ENCODE measurements at places on chromosomes 12 and 14. TPM values are rescaled to one million over a fixed set of nuclear protein-coding genes. Genes with fewer than 3 reads are reported as not detected.

The RD3L gene
- total RNA-seq = not detected

The TAS2R50 gene
- not detected for total RNA-seq

- no peak for DNase-seq
These were observed 108.5 kb upstream of the FKBP4 start for GRCh38 chr12:2686280-2686646.

DNA sequence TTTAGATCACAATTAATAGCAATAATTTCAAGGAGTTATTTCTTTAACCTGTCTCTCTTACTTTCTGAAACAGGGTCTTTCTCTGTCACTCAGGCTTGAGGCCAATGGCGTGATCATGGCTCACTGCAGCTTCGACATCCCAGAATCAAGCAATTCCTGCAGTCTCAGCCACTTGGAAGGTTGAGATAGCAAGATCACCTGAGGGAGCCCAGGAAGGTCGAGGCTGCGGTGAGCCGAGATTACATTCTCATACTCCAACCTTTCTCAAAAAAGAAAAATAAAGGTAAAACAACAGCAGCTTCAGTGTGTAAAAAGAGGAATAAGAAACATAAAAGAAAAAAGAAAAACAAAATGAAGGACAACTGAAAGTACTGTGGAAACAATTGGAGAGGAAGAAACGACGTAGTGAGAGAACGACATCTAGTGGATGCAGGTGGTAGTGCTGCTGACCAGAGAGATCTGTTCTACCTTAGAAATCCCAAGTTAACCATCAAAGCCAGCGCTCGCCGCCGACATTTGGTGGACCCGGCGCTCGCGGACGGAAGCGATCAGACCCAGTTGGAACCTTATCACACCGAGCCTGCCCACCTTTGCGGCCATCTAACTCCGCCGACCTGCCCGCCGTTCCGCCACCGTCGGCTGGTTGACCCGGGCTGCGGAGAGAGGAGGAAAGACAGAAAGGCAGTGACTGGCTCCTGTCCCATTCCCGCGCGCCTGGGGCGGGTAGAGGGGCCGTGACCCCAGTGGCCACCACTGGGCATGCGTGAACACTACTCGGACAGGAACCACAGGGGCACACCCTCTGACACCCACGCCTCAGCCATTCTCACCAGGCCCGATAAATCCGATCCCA lies 196.1 kb downstream of the ALG10 start:
- DNase-seq = peak; percentile 31

DNA sequence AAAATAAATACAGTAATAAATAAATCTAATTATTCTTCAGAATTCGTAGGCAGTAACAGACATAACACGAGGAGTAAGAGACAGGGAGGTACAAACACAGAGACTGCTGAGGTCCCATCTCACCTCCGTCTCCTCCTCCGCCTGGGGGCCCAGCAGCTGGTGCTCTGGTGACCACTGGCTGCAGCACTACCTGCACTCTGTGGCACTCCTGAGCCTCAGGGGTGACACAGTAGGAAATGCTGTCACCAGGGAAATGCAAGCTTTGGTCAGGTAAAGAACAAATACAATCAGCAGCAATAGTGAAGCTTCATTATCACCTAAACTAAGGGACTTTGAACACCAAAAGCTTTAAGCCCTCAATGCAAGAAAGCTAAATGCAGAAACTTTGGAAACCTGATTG lies 19.6 kb downstream of the GSTZ1 start:
- DNase-seq = no peak
